H1 (cell line): ENCODE measurements at places on chromosomes 12 and 14. TPM values are rescaled to one million over a fixed set of nuclear protein-coding genes. Genes with fewer than 3 reads are reported as not detected.

GRCh38 chr14:91693346-91693745 is 38.5 kb downstream of the CATSPERB start:
- DNase-seq, result no peak

DNA sequence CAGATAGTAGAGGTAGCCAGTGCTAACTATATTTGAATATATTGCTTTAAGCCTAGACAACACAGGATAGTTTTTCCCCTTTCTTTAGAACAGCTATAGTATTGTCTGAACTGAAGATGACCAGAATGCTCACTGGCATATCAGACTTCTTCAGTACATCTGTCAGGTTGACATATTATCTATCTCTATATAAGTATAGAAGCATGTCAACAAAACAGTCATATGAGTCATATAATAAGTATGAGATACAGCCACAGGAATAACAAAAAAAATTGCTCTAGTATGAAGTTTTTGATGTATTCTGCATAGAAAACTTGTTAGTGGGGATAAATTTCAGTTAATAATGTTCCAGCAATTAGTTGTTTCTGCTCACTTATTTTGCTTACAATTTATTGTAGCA is 767.7 kb downstream of the LRFN5 start:
- no peak for DNase-seq

DNA sequence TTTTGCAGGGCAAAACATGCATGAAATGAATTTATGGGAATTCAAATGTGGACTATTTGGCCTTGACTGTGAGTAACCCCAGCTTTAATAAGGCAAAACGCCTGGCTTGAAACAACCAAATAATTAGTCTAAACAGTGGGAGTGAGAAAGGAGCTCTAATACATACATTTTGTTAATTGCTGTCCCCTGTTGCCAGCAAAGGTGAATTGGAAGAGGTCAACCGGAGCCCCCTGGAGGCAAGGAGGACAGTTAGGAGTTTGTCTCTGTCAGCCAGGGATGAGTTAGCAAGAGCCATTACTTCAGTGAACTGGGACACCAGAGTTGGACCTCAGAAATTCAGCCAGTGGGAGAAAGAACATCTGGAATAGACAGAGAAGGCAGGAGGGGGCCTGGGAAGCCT is 17.4 kb downstream of the KRT76 start:
- no peak for DNase-seq

SLC6A15 gene
- 38.1 and 42.0 TPM in 2 replicates for total RNA-seq

ATN1 gene
- total RNA-seq, result 69.6 and 73.4 TPM in 2 replicates
